ENCODE measurements at places on chromosomes 6 and 20. TPM values are rescaled to one million over a fixed set of nuclear protein-coding genes. Genes with fewer than 3 reads are reported as not detected.

DNA sequence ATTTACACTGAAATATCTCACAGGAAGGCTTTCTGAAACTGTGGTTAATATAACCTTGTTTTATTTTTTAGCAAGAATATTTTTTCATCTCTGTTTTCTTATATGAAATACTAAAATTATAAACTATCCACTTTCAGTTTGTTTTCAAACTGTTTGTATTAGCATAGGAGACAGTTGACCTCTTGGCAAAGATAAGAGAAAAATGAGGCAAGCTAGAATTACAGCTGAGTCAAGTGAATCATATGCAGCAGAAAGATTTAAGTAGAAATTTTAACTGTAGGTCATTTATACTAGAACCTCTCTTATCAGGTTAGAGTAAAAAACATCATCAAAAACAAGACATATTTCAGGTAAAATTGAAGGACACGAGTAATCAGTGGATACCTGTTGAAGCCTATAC is 792.6 kb downstream of the PHF3 start:
- no peak for DNase-seq

GRCh38 chr6:38796850-38797249 is 81.7 kb downstream of the DNAH8 start:
- DNase-seq: no peak

DNA sequence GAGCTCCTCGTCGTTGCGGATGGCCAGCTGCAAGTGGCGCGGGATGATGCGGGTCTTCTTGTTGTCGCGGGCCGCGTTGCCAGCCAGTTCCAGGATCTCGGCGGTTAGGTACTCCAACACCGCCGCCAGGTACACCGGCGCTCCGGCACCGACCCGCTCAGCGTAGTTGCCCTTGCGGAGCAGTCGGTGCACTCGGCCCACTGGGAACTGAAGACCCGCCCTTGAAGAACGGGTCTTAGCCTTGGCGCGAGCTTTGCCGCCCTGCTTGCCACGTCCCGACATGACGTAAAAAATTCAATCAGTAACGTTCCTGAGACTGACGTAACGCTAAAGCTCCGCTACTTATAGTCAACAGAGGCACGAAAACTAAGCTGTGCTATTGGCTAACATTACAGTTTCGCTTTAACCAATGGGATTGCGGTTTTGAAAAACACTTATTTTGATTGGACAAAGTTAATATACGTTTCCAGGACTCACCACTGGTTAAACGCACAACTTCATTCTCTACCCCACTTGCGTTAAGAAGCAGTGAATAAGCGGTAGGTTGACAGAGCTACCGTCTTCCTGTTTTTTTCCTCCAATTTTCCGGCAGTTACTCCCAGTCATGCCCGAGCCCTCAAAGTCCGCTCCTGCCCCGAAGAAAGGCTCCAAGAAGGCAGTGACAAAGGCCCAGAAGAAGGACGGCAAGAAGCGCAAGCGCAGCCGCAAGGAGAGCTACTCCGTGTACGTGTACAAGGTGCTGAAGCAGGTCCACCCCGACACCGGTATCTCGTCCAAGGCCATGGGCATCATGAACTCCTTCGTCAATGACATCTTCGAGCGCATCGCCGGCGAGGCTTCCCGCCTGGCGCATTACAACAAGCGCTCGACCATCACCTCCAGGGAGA is 73.9 kb downstream of the OR2B2 start:
- DNase-seq: peak; percentile 99

NFATC2 gene
- polyA plus RNA-seq: 1.6 TPM

DNA sequence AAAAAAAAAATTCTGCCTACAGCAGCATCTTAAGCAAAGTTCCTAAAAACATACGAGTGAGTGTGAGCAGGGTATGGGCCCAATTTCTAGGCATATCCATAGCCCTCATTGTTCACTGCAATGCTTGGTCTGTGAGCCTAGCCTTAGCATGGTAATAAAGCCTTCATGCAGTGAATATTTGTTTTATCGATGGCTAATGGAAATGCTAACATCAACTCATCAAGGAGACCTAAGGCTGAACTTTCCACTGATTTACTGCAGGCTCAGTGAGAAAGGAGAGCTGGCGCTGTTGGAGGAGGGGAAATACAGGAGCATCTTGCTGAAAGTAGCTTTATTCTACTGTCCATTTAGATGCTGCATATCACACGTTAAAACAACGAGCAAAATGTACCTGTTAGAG is 139.6 kb upstream of the DTNBP1 start:
- no peak for DNase-seq

SIRPD gene
- polyA plus RNA-seq: not detected

C20orf141 gene
- polyA plus RNA-seq: not detected

DNA sequence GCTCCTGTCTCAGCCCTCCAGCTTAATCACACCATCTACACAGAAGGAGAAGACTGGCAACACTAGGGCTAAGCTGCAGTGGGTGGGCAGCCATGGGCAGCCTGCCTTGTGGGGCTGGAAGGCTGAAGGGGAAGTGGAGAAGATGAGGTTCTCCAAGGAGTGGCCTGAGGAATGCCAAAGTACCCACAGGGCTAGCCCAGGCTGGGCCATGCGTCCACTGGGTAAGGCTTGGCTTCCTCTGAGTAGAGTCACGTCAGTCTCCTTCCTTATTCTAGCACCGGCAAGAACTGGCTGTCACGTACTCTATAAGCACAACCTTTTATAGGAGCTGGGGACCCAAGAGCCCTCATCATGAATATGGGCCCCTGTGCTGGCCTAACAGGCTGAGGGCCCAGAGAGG is 110.6 kb upstream of the SIRPA start:
- DNase-seq: no peak

OOEP gene
- polyA plus RNA-seq: not detected

GRCh38 chr6:159970659-159971063 is 1.8 kb downstream of the IGF2R start:
- DNase-seq: no peak

EYS gene
- polyA plus RNA-seq: 0.96 TPM

- DNase-seq: no peak
Observed at GRCh38 chr6:44285552-44286284, 15.5 kb downstream of the TMEM151B start.

PRRT1 gene
- polyA plus RNA-seq: 2.7 TPM

- no peak for DNase-seq
Observed at GRCh38 chr6:39956936-39957335, 22.7 kb upstream of the MOCS1 start.

- no peak for DNase-seq
Observed at GRCh38 chr6:165937564-165938358, 229.9 kb downstream of the TBXT start.

GRCh38 chr6:56995347-56995902 is 40.5 kb downstream of the BEND6 start:
- DNase-seq: no peak

LRRC73 gene
- polyA plus RNA-seq: 1.2 TPM

All from left kidney (tissue), 8 donors.